ENCODE measurements at places on chromosomes 6 and 20. TPM values are rescaled to one million over a fixed set of nuclear protein-coding genes. Genes with fewer than 3 reads are reported as not detected.
A peak's percentile ranks its signal among the peaks of the same experiment; 100 is the strongest.

DNA sequence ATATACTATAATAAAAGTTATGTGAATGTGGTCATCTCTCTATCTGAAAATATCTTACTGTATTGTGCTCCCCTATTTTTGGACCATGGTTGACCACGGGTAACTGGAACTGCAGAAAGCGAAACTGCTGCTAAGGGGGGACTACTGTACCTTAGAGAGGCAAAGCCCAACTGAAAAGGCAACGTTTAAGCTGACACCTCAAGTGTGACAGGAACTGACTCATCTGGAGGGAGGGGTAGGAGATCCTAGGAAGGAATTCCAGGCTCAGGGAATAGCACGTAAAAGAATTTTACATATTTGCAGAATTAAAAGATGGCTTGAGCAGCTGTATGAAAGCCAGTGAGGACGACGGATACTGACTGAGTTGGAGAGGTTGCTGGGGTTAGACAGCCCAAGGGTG lies 34.8 kb downstream of the ELOVL2 start:
- no peak for DNase-seq

TUBB2B gene
- 3.4 TPM for polyA plus RNA-seq

DNA sequence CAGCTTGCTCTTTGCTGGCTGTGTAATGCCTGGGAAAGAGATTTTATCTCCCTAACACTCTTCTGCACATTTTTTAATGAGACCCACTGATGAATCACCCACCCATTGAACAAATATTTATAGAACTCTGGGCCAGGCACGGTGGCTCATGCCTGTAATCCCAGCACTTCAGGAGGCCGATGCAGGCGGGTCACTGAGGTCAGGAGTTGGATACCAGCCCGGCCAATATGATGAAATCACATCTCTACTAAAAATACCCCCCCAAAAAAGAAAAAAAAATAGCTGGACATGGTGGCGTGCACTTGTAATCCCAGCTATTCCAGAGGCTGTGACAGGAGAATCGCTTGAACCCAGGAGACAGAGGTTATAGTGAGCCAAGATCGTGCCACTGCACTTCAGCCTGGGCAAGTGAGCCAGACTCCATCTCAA lies 82.1 kb upstream of the SIRPA start:
- DNase-seq: peak; percentile 83

GRCh38 chr6:106728296-106728870 lies 99.0 kb downstream of the QRSL1 start:
- no peak for DNase-seq

GRCh38 chr6:89984926-89985750 lies 90.9 kb downstream of the GJA10 start:
- DNase-seq: peak; percentile 64

DNA sequence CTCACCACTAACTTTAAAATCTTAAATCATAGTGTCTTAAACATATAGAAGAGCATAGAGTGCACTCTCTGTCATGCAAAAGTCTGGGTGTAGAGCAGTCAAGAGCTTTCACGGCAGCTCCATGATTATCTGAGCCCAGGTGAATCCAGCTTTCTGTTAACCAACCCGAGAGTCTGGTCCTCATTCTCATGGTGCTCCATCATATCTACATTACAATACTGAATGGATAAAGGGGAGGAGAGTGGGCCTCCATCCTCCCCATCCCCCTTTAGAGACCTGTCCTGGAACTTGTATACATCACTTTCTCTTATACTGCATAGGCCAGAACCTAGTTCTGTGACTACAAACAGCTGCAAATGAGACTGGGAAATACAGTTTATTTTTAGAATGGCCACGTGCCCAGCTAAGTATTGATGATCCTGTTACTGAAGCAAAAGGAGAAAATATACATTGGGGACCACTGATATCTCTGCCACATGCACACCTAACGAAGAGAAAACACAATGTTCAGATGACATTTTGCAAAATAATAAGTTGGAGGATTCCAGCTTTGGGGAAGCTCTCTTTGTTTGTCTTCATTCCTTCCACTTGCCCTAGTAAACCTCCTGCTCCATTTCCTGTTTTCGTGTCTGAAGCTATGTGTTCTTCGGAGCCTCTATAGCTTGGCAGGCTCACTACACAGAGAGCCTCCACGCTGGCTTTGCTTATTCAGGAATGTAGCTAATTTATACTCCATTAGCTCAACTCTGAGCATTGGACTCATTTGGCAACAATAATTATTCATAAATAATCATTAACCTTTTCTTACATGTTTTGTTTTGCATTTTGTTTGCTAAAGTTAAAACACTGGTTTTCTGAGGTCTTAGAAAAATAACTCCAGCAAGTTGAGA lies 110.1 kb downstream of the IYD start:
- DNase-seq: no peak

DNA sequence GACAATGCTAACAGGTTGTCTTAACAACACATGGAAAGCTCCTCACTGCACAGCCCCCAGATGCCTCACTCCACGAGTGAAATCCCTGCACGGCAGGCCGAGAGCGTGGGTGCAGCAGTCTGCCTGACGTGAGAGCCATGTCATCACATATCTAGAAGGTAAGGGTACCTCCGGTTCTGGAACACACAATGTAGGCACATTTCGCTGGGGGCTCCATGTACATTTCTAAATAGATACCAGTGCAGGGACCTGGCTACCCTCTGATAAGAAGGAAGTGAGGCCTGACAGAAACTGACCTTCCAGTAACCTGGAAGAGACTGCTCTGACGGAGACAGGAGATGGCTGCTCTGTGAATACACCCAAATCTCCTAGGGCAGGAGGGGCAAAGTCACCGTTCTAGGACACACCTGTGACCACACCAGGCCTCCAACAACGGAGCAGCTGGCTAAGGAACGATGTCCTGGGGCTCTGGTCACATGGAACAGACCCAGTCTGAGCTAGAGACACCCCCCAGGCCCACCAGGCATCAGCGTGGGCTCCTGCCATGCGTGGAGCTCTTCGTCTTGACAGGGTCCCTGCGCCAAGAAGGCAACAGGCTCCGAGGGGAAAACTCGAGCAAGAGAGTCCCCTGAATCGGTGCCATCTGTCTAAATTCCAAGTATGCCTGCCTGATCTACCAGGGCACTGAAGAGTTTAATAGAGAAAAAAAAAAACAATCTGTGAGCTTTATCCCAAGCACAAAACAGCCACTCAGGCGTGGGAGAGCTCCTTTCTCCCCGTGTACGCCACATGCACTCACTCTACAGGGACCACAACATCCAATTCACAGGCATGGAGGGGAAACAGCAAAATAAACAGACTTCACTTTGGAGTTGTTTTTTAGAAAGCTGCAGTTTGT lies 27.5 kb downstream of the RNASET2 start:
- DNase-seq: no peak

DNA sequence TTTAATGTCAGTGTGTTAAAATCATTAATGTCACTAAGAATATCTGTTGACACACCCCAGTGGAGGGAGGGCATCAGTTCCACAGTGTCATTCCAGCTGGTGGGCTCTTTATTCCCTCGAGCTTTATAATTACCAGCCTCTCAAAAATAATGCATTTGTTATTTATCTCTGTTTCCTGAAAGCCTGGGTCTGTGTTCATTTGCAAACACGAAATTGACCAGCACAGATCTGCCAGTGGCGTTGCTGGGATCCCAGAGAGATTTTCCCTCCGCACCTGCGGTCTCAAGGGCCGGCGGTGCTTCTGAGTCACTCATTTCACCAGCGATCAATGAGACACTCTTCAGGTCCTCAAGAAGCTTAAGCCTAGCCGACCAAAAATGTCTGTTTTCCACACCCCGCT lies 5.7 kb upstream of the PYGB start:
- DNase-seq: no peak

MYCT1 gene
- polyA plus RNA-seq: 6.9 TPM

- no peak for DNase-seq
These were observed 8.8 kb downstream of the CDKAL1 start for GRCh38 chr6:20542927-20543602.

- no peak for DNase-seq
These were observed 347.6 kb downstream of the TPBG start for GRCh38 chr6:82711105-82711827.

DNA sequence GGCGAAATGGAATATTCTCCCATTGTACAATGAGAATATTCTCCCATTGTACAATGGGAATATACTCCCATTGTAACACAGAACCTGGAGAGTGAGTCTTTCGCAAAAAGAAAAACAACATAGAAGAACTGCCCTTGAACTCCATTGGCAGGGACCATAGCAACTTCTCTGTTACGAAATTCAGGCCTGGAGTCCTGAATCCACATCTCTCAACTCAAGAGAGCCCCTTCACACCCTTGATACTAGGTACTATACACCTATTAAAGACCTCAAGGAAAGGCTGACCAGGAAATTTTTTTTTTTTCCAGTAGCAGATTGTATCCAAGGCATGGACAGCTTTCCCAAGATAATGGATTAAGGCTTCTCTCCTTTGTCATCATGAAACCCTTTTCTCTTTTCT lies 1687.0 kb downstream of the GRIK2 start:
- DNase-seq: no peak

DNA sequence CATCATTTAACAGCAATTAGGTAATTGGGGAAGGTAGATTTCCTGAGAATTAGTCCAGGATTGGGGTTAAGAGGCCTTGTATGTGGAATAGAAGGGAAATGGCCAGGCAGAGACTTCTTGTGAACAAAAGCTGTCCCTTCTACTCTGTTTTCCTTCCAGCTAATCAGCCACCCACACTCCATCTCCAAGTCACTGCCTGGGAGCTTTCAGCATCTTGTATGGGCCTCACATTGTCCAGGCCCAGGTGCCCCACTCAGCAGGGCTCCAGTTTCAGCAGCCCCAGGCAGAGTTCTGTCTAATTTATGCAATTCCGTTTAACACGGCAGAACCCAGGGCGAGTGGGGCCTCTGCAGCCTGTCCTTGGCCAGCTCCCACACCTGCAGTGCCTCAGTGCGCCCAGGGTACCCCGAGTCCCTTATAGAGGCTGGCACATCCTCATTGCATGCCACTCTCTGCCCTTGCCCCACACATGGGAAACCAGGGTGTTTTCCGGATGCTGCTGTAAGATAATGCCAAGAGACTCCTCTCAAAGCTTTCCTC lies 113.0 kb downstream of the EDN3 start:
- no peak for DNase-seq

GRCh38 chr6:99689916-99690685 lies 83.5 kb downstream of the PRDM13 start:
- DNase-seq: no peak

GRCh38 chr20:23869520-23869919 lies 10.0 kb downstream of the CST5 start:
- no peak for DNase-seq

DNA sequence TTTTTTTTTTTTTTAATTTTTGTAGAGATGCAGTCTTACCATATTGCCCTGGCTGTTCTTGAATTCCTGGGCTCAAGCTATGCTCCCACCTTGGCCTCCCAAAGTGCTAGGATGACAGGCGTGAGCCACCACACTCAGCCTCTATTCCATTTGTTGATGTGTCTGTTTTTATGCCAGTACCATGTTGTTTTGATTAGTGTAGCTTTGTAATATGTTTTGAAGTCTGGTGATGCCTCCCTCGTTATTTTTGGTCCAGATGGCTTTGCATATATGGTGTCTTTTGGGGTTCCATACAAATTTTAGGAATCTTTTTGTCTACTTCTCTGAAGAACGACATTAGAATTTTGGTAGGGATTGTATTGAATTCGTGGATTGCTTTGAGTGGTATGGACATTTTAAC lies 193.2 kb downstream of the ADGB start:
- DNase-seq: no peak

- DNase-seq: no peak
These were observed 178.1 kb upstream of the PDE10A start for GRCh38 chr6:165841153-165841558.

DNA sequence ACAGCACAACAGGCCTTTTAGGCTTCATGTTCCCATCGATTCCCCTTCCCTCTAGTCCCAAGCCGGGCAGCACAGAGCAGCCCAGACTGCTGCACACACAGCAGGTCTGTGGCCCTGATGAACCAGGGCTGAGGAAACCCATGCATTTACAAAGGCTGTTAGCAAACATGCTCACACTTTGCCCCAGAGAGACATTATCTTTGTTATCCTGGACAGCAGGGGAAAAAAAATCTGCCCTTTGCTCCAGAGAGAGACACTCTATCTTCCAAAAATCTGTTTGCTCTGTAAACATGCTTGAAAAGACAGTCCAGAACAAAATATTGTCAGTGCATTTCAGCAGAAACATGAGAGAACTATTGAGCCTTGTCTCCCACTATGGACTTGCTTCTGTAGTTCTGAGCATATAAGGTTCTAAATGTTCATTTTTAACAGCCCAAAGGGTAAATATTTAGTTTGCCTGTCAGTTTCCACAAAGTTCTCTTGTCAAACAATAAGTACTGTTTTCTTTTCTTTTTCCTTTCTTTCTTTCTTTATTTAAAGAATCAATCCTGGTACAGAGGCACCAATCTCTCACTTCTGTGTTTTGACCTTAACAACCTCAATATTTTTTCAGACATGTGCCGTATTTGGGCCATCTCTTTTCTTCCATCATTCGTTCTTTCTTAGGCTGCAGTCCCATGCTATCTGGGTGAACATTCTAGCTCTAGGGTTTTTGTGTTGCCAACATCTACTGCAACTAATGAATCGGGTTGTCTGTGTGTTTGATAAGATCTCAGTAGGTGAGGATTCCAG lies 468.0 kb downstream of the EPM2A start:
- DNase-seq: no peak

GRCh38 chr20:361561-361960 lies 14.7 kb downstream of the NRSN2 start:
- DNase-seq: no peak

TRAPPC3L gene
- 0.16 TPM for polyA plus RNA-seq

All from psoas muscle (tissue), 8 donors.